ENCODE measurements at places on chromosomes 1 and 21.

- no peak for DNase-seq
Observed at GRCh38 chr1:200866521-200866920, 6.3 kb upstream of the GPR25 start.

DNA sequence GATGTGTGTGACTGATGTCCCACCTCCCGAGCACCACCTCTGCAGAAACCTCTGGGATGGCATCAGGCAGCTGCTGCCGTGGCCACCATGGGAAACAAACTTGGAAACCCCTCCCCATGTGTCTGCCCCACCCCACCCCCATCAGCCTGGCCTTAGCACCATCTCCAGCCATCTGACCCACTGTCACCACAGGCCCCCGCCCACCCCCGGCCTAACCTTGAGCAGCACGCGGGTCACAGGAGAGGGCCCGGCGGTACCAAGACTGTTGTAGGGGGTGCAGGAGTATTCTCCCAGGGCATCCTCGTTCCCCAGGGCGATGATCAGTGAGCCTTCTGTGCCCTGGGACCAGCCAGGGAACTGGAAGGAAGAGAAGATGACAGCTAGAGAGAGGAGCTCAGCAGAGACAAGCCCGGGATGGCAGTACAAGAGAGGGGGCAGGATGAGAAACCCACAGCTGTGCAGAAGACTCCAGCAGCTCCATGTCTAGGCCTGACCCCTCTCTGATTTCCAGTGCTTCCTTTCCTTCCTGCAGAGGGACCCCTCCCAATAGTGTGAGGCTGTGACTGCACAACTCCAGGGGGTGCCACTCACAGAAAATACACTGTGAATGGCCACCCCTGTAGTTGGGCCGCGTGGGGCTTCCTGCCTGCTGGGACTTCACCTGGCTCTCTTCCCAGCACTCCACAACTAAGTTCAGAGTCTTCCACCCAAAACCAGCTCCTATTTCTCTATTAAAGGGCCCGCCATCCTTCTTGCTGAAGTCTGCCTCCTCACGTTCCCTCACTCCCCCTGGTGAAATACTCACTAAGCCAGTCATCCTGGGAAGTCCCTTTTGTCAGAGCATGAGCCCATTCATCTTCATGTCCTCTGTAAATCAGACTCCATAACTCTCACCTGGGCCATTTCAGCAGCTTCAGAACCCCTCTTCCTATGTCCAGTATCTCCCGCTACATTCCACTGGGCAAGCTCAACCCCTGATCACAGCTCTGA lies 7.3 kb upstream of the TAGLN2 start:
- DNase-seq: no peak

DNA sequence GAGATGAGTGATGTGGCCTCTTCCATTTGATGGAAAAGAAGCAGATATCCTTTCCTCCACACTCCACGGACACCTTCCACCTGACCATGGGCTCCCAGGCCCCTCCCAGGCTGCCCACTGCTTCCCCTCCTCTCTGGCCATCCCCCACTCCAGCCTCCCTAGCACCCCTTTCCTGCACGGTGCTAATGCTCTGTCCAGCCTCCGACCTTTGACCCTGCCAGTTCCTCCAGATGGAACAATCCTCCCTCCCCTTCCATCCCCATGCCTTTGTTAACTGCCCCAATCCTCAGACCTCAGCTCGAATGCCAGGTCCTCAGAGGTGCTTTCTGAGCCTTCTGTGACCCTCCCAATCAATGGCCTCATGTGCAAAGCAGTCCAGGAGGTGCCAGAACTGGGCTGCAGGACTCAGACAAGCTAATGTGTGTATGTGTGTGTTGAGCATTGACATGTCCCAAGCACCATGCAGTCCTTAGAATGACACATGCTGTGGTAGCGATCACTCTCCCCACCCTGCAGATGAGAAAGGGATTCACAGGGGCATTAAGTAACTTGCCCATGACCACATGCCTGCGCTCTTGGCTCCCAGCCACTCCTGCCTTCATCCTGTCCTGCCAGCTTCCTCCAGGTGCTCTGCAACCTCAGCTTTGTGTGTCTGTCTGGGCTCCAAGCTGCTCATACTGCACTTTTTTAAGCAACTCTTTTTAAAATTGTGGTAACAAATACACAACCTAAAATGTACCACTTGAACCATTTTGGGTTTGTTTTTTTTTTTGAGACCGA lies 63.5 kb upstream of the EDN2 start:
- DNase-seq: no peak

DNA sequence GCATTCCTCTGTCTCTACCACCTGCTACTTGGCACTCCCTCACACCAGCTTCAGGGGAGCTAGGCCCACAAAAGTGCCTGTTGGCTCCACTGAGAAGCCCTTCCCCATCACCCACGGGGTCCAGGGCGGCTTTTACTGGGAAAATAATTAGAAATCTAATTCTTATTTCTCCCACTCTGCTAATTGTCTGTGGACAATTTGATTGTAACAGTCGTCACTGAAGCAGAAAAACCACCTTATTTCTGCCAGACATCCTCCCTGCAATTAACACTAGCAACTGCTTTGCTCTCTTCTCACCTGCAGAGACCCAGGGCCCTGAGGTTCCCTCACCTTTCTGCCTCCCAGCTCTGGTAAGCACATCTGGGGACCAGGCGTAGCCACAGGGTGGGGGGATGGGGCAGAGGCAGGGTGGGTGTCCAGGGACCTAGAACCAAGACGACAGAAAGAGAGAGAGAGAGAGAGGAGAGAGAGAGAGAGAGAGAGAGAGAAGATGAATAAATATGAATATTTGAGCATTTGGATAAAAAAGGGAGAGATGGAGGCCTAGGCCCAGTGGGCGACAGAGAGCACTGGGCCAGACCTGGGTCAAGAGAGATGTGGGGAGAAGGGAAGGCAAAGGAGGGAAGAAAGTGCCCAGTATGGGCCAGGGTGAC lies 32.6 kb downstream of the FOXO6 start:
- DNase-seq: no peak

DNA sequence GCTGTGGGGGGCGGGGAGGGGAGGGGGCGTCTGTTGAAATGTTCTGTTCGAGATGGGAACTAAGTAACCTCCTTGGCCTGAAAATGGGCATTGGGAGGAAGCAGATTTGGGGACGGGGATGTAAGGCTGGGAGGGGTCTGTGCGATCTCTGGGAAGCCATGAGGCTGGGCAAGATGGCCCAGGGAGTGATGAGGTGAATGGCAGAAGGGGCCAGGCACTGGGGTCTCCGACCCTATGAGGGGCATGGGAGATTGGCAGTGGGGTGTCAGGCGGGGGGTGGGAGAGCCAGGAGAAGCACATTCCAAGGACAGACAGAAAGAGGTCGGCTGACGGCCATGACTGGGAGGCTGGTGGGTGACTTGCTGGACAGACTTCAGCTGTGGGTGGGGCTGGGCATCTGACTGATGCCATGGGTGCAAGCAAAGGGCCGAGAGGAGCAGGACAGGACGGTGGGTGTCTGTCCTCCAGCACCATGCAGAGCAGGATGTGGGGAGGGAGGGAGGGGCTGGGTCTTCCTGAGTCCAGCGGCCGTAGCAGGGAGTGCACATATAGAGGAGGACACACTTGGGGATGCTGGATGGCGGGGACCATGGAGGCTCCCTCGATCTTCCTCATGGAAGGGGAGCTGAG lies 30.0 kb upstream of the COL18A1 start:
- DNase-seq: no peak

DNA sequence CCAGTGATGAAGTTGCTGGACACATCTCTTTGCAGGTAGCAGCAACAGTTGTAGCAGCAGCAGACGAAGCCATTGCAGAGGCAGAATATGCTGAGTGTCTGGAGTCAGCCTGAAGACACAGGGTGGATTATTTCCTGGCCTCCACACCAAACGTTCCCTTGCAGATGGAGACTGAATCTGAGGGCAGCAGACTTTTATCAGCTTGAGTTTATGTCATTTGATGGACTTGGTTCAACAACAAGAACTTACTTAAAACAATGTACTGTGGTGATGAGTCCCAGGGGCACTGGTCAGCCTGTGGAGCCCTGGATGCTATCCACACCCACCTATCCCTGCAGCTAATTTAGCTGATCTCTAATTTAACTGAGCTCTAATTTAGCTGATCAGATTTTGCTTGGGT lies 17.1 kb upstream of the MPZL1 start:
- DNase-seq: no peak

DNA sequence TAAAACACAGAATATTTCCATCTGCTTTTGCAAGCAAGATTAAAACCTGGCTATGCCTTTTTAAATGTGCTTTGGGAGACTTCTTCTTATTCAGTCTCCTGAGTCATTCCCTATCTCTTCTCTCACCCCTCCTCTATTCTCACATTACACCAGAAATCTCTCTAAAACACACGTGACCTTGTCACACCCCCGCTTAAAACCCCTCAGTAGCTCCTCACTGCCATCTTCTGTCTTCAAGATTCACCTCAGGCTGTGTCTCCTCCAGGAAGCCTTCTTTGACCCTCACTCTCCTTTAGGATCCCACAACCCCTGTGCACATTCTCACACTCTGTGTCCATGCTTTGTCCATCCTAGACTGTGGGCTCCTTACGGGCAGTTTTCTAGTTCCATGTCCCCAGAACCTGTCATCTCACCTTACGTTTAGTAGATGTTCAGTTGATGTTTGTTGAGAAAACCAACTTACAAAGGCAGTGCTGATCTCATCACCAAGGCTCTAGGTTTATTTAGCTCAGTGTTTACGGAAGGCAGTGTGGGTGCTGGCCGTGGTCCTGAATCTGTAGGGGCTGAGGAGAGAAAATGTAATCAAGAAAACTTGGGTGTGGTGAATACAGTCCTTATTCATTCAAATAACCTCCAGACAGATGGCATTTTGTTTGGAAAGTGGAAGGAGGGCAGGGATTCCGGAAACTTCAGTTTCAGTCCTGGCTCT lies 143.5 kb downstream of the DMRTA2 start:
- no peak for DNase-seq

- no peak for DNase-seq
Observed at GRCh38 chr1:84846387-84846786, 46.6 kb downstream of the LPAR3 start.

DNA sequence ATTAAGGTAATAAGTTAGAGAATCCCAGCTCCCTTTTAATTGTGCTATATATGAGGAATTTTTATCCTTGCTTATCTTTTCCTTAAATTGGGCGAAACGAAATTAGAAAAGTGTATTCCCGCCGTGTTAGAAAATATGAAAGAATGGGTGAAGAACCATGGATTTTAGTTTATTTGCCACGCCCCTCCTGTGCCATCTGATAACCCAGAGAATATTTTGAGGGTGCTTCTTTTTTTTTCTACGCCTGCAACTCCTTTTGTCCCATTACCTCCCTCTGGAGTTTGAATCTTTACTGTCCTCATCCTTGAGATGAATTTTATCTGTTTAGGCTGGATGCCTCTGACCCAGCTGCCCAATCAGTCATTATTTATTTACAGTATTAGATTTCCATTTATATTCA lies 1.6 kb downstream of the TLCD4 start:
- no peak for DNase-seq

DNA sequence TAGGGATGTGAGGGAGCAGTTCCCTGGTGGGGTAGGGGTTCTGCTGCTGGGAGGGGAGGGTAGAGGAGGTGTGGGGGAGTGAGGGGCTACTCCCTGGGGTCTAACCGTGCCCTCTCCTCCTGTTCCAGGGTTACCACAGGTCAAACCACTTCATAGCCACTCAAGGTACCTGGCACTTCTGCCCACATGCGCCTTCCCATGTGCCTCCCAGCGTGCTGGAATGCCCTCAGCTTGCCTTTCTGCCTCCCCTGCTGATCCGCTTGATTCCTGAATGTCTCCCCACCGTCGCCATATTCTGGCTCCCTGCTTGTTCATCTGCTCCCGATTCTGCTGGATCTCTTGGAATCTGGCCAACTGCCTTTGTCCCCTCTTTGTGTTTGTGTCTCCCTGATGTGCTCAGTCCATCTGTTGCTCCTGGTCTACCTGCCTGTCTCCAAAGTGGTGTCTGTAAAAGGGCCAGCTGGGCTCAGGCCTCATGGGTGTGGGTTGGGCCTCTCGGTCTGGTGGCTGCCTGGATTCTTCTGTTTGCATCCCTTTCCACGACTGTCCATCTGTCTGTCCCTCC lies 74.4 kb downstream of the PTPRU start:
- no peak for DNase-seq

DNA sequence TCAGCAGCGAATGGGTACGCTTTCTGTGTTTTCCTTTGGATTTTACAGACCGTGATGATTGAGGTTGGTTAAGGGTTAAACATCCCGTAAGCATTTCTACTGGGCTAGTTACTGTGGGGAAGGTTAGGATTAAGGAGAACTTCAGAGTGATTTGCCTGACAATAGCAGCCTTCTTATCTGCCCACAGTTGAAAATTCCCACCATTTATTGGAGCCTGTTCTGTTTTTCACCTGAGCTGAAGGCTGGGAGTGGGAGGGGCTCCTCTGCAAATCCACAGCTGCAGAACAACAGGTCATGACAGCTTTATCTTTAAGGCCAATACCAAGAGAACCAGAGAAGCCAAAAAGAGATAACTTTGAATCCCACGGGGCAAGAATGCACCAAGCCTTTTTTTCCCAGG lies 168.6 kb downstream of the KAZN start:
- DNase-seq: no peak

DNA sequence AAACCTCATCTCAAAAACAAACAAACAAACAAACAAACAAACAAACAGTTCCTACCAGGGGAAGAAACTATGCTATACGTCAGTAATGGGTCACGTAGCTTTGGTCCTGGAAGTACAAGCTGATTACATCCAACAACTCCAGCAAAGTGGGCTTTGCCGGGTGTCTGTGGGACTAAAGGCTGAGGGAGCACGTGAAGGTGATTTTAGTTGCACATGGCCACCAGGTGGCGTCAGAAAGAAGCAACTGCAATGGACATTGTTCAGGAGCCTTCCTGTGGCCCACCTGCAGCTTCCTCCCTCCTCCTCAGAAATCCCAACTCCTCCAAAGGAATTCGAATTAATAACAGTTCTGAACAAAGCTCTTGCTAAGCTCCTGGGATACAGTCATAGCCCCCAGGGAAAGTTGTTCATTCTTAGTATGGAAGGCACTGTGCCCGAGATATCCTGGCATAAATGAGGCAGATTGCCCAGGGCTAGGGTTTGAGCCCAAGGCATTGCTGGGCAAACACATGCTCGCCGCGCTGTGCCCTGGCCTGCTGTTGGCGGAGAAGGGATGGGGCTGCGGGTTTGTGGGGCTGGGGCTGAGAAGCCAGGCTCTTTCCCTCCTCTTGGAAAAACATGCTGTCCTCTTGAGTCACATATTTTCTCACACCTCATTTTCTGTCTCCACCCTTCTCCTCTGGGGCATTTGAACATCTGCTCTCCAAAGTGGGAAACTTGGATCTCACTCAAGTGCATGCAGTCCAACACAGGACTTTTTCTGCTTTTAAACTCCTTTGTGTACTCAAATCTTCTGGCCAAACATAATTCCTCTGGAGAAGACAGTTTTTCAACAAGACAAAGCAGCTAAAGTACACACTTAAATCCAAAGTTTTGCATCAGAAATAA lies 28.6 kb downstream of the AKNAD1 start:
- DNase-seq: peak; percentile 54

DNA sequence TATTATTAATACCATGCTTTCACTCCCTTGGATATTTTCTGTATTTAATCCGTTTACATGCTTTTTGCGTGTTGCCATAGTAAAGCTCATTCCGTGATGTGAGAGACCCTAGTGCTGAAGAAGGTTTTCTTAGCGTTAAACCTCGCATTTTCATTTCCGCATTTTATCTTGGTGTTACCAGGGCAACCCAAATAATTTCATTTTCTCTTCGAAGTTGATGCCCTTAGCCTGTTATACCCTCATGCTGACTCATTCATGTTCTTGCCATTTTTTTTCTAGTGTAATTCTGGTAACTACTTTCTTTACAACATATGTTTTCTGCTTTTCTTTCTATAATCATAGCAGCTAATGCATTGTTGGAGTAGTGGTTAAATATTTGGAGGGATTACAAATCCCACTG lies 37.2 kb downstream of the LRRC8C start:
- no peak for DNase-seq
